Stimulated activated CD8-positive, alpha-beta memory T cell treated with anti-CD3 and anti-CD28 coated beads, Interleukin-7, amount 100 ng/mL, for 1 hour (primary cell): ENCODE measurements at places on chromosomes 2 and 18.

- no peak for DNase-seq
Measured at GRCh38 chr2:36653155-36653554, 43.4 kb upstream of the VIT start.

- DNase-seq, result no peak
Measured at GRCh38 chr2:12465631-12466135, 251.1 kb upstream of the TRIB2 start.

- no peak for DNase-seq
Measured at GRCh38 chr2:156657809-156658208, 221.6 kb downstream of the GPD2 start.

GRCh38 chr2:60857056-60857455 is 24.3 kb upstream of the REL start:
- DNase-seq, result no peak

GRCh38 chr2:5846881-5847280 is 154.7 kb downstream of the SOX11 start:
- DNase-seq, result no peak

- DNase-seq, result no peak
Measured at GRCh38 chr18:39480494-39481195, 1915.0 kb upstream of the CELF4 start.

DNA sequence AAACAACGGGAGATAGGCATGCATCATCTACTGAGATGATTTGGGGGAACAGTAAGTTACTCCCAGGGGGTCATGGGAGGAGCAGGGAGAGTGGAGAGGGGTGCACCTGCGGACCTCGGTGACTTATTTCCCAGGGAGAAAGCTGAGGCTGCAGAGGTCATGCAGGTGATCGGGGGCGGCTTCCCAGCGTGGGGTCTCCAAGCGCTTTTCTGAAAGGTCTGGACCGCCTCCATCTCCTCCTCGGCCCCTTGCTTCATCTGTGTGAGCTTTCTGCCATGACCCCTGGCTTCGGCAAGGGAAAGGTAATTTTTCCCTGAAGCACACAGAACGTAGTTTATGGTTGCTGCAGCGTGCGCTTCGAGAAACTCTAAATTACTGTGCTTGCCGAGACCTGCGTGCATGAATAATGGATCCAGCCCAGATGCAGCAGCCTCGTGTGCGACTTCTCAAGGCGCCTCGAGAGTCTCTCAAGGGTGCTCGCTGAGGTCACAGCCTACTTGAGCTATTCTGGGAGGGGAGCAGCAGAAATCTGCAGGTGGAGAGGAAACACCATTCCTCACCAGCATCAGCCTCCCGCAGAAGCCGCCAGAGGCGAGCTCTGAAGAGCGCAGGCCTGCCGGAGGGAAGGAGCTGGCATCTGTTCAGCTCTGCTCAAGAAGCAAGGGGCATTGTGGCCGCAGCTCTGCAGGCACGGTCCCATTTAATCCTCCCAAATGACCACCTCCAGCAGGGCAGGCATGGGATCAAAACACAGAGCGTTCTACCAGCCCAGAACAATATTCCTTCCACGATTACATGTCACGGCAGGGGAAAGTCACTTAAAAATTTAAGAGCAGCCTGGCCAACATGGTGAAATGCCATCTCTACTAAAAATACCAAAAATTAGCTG is 308.4 kb upstream of the MYT1L start:
- DNase-seq, result no peak
